Neural progenitor cell (in vitro differentiated cells): ENCODE measurements at places on chromosomes 7 and 10. TPM values are rescaled to one million over a fixed set of nuclear protein-coding genes. Genes with fewer than 3 reads are reported as not detected.

DNA sequence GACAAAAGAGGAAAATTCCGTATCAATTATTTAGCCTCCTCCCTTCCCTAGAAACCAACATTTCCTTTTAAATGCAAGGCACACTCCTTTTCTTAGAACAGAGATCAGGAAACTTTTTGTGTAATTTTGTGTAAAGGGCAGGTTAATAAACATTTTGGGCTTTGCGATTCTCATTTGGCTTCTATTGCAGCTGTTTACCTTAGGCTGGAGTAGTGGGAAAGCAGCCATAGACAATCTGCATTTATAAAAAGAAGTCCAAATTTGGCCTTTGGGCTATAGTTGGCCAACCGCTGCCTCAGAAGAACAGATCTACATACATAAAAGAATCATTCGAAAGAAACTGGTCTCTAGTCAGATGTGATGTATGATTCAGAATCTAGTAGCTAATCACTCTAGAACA lies 35.3 kb downstream of the NAMPT start:
- DNase-seq: no peak

DNA sequence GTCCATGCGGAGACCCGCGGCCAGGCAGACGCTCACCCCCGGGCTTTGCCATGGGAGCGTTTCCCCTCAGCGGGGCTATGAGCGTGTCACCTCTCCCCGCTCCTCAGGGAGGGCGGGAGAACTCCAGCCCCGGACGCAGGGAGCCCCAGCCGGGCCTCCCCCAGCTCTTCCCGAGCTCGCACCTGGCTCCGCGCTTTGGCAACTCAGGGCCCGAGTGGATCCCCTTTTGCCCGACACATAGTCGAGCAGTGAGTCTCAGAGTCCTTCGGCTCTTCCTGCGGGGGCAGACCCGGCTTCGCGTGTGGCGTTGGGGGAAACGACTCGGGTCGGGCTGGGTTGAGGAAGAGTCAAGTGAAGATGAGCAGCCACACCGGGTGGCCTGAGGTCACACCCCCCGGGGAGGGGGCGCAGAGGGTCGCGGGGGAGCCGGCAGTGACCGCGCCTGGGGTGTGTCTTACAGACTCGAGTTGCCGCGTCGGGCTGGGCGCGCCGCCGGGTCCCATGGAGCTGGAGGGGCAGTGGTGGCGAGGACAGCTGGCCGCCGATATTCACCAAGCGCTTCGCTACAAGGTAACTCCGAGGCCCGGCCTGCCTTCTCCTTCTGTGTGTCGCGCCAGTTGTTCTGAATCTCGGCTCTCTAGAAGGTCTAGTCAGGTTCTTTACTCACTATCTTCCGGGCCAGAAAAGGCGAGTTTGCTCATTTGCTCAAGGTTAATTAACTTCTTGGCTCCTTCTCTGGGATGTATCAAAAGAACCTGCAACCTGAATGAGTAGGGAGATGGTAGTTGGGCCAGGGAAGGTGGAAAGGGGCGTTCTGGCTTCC lies 721 bp downstream of the CCNJ start:
- DNase-seq: peak; percentile 71

DNA sequence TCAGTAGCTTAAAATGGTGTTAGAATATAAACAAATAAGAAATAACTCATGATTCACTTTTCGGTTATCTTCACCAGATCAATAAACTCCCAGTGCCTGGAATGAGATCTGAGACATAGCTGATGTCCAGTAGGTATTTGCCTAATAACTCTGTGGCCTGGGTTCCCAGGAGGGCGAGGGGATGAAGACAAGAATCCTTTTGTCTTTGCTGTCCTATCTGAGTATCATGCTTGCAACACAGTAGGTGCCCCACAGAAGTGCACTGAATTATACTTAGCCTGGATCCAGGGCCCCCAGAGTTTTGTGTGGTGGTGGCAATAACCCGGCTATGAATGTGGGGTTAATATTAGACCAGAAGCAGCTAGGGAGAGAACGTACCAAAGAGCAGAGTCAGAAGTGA lies 350.1 kb upstream of the AOAH start:
- peak; percentile 9 for DNase-seq

GRCh38 chr7:117347480-117347879 lies 24.6 kb upstream of the WNT2 start:
- no peak for DNase-seq

DNA sequence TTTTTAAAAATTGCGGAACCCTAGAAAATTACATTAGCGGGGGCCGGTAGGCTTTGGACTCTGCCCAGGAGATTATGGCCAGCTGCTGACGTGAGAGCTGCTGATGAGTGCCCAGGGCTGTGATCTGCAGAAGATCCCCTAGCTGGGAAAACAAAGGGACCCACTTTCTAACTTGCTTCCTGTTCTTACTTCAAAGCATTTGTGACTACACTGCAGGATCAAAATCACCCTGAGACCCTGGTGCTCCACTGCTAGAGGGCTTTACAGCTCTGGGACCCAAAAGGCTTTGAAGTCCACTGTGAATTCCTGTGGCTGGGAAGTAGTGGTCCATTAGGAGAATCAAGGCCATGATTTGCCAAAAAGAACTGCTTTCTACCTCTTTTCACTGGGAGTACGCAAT lies 499.4 kb upstream of the AKR1E2 start:
- DNase-seq: no peak

- no peak for DNase-seq
Observed at GRCh38 chr7:716636-717035, 9.9 kb upstream of the DNAAF5 start.

GRCh38 chr10:113389969-113390368 lies 162.9 kb upstream of the HABP2 start:
- no peak for DNase-seq

- no peak for DNase-seq
Observed at GRCh38 chr7:78232806-78233205, 434.2 kb downstream of the PHTF2 start.

DNA sequence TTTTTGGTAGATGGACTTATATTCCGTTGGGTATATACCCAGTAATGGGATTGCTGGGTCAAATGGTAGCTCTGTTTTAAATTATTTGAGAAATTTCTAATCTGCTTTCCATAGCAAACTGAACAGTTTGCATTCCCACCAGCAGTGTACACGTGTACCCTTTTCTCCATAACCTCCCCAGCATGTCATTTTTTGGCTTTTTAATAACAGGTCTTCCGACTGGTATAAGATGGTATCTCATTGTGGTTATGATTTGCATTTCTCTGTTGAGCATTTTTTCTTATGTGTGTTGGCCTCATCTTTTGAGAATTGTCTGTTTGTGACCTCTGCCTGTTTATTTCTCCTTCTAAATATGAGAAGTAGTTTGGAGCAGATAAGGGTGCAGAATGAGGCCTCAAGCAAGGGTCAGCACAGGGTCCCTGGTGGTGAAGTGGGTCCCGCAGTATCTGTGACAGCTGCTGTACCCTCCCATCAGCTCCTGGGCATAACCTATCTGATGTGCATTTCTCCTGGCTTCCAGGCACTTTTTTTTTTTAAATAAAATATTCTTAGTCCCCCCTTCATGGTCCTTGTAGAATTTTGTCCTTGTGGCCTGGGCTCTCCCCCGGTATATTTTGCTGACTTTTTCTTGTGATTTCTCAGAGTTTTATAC lies 73.5 kb downstream of the PROSER2 start:
- no peak for DNase-seq

- no peak for DNase-seq
Observed at GRCh38 chr7:12814107-12814506, 126.7 kb downstream of the ARL4A start.

DNA sequence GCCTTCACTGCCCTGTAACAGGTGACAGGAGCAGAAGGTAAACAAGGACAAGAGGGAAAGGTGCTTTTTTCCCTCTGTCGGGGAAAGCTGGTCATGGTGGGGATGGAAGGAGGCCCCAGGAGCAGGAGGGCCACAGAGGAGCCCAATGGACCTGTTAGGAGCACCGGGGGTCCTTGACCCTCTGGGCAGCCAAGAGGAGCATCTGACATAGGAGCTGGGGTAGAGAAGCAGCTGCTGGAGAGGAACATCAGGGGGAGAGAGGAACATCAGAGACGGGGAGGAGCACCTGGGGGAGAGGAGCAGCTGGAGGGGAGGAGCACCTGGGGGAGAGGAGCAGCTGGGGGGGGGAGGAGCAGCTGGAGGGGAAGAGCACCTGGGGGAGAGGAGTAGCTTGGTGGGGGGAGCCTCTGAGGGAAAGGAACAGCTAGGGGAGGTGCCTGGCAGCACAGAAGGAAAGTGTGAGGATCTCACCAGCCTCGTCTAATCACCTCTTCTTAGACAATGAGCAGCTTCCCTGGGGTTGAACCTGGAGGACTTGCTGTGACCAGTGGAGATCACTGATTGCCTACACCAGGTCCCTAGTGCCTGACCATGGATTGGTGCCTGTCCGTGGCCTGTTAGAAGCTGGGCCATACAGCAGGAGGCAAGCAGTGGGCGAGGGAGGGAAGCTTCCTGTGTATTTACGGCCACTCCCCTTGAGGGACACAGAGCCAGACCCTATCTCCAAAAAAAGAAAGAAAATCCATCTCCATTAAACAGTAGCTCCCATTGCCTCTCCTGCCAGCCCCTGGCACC lies 37.6 kb downstream of the JAKMIP3 start:
- DNase-seq: no peak

The HMX3 gene
- total RNA-seq: 0.12 TPM in 1 of 2 replicates, not detected in the other

The ASAH2 gene
- 2.0 and 6.3 TPM in 2 replicates for total RNA-seq

The ZNF25 gene
- total RNA-seq: 3.3 and 4.8 TPM in 2 replicates

The AGAP9 gene
- total RNA-seq: 11.5 and 12.7 TPM in 2 replicates

The BICC1 gene
- 0.25 and 0.41 TPM in 2 replicates for total RNA-seq

The OPN1SW gene
- 0.46 TPM in 1 of 2 replicates, not detected in the other for total RNA-seq

The WDR86 gene
- 15.0 and 33.0 TPM in 2 replicates for total RNA-seq
